ENCODE measurements at places on chromosomes 3 and 15.
A peak's percentile ranks its signal among the peaks of the same experiment; 100 is the strongest.

GRCh38 chr15:48149858-48150257 lies 28.2 kb downstream of the MYEF2 start:
- no peak for DNase-seq

- DNase-seq, result no peak
These were observed 2.9 kb downstream of the MUC4 start for GRCh38 chr3:195808741-195809290.

GRCh38 chr3:58334013-58334321 lies 1.3 kb downstream of the PXK start:
- DNase-seq, result peak; percentile 17

- DNase-seq, result no peak
These were observed 45.0 kb upstream of the GAP43 start for GRCh38 chr3:115578331-115578730.

- no peak for DNase-seq
These were observed 216.1 kb upstream of the CDIN1 start for GRCh38 chr15:36363335-36363734.

GRCh38 chr3:9947025-9947995 lies 4.9 kb downstream of the PRRT3 start:
- DNase-seq, result peak; percentile 25

Data from substantia nigra (tissue), 51 donors.